ENCODE measurements at places on chromosomes 2 and 18.

DNA sequence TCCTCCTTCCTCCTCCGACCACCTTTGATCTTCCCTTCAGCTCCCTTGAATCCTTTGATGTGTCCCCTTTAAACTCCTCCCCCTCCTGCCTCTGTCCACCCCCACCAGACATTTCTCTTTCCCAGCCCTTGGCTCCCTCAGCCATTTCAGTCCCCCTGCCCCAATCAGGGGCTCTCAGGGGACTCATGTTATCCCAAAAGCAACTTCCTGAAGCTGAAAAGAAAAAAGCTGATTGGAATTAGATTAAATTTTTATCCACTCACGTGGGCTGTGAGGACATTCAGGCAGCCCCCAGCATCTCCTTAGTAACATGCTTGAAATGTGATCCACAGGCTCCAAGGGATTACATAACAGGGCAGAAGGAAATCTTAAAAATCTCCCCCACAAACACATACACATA lies 81.3 kb downstream of the NEURL3 start:
- DNase-seq = no peak

- no peak for DNase-seq
Measured at GRCh38 chr18:53702480-53702879, 522.0 kb downstream of the MBD2 start.

GRCh38 chr2:46525522-46526155 lies 46.3 kb downstream of the TMEM247 start:
- no peak for DNase-seq

GRCh38 chr2:202023904-202024266 lies 9.8 kb upstream of the FZD7 start:
- no peak for DNase-seq

DNA sequence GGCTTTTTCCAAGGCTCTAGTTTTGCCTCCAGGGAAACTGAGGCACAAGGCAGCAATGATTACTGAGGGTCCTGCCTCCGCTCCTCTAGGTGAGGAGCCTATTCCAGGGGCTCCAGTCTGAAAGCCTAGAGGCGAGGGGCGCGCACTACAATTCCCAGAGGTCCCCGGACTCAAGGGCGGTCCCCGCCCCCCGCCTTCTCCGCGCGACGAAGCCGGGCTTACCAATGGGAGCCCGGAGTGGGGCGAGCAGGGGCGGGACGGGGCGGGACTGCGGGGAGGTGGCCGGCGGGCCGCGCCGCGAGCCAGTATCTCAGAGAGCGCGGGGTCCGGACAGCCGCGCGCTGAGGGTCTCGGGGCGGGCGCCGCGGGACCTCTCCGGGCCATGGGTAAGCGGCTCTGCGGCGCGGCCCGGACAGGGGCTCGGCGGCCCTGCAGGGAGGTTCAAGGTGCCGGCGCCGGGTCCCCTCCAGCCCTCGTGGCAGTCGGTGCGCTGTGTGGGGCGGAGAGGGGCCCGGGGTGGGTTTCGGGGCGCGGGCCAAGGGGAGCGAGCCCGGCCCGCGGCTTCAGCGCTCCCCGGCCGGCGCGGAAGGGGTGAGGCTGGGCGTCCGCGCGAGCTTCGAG lies at the start of gene ARID5A:
Gene ARID5A (plus strand): TSS at position 308 of the 621 bp plus-strand sequence. CDS start 75 bp downstream, at position 383.
- peak; percentile 71 for DNase-seq

DNA sequence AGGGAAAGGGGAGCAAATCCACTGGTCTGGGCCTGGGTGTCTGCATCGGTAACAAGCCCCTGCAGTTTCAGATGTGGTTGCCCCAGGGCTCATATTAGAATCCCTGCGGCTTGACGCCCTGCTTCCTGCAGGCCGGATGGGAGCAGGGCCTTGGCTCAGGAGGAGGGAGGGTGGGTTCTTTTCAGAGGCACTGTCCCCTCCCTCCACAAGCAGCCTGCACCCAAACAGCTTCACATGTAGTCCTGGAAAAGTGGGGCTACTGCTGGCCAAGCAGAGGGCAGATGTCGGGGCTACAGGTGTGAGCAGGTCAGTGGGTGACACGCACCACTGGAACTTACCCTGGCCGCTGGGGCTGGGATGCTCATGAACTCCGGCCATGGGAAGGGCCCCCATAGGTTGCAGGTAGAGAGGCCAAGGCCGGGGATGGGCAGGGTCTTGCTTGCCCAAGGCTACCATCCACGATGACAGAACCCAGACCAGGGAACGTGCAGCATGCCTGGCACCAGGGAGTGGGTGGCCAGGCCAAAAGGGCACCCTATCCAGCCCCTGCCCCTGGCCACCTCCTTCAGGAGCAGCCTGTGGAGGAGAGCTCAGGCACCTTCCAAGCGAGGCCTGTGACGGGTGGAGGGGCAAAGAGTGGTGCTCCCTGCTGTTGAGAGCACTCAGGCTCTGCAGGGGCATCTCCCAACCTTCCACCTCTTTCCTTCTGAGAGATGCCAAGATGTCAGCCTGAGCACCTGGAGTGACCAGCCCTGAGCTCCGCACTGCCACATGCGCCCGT lies 16.8 kb downstream of the ARID5A start:
- no peak for DNase-seq

GRCh38 chr18:27673861-27674260 lies 488.8 kb upstream of the CHST9 start:
- no peak for DNase-seq

- DNase-seq = no peak
Measured at GRCh38 chr18:35581546-35581897, at the start of gene GALNT1. TSS of gene GALNT1 (plus strand) at chr18:35581740. CDS start at chr18:35654663, 72,923 bp downstream.

- DNase-seq = no peak
Measured at GRCh38 chr18:9482790-9483189, 7.5 kb downstream of the RALBP1 start.

- DNase-seq = no peak
Measured at GRCh38 chr2:119680457-119681202, 1.6 kb downstream of the TMEM177 start.

DNA sequence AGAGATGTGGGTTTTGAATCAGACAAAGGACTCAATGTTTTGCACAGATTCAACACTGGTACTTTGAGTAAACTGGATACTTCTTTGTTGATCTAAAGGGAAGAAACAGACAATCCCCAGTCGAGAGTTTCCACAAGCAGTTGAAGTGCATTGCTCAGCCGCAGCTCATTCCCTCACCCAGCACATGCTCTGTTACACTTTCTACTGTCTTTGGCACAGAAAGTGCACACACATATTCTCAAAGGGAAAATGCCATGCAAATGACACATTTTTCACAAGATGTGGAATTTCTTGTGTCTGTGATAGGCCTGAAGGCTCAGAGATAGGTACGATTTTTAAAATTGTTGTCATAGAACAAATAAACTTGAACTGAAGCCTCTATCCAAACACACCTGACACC lies 258.9 kb upstream of the TRIB2 start:
- DNase-seq = no peak

GRCh38 chr2:203763241-203763937 lies 57.0 kb downstream of the CD28 start:
- DNase-seq = no peak

DNA sequence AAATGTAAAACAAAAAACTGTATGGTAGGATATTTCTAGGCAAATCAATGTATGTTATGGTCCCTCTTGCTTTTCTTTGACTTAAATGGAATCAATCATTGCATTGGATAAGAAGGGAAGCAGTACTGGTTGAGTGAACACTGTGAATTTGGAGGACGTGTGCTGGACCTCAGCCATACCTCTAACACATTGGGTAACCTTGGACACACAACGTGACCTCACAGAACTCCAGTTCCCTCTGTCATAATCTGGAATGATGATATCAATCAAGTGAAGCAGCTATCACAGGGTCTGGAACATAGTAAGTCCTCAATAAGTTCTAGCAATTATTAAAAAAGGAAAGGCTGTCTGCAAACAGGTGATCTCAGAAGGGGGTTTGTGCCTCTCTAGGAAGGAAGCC lies 474.9 kb upstream of the TCF4 start:
- DNase-seq = peak; percentile 4

DNA sequence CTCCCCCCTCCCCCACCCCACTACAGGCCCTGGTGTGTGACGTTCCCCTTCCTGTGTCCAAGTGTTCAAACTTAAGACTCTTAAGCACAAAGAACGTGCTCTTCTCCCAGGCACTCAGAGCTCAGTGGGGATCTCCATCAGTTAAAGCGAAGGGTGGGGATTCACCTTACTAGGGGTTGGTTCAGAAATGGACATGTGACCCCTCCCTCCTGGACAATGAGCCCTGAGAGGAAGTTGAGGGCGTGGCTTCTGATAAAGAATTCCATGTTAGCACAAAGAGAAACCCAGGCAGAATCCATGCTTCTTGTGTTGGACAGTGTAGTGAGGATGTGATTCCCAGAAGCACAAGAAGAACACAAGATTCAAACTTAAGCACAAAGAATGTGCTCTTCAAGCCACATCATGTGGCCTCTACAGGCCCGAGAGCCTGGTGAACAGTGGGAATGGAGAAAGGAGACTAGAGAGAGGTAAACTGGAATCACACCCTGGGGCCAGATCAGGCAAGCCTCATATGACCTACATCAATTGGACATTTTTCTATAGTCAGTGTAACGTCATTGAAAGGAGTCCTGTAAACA lies 78.1 kb upstream of the TTC39C start:
- DNase-seq = no peak

- peak; percentile 72 for DNase-seq
Measured at GRCh38 chr2:164719996-164720941, 99.0 kb upstream of the GRB14 start.

DNA sequence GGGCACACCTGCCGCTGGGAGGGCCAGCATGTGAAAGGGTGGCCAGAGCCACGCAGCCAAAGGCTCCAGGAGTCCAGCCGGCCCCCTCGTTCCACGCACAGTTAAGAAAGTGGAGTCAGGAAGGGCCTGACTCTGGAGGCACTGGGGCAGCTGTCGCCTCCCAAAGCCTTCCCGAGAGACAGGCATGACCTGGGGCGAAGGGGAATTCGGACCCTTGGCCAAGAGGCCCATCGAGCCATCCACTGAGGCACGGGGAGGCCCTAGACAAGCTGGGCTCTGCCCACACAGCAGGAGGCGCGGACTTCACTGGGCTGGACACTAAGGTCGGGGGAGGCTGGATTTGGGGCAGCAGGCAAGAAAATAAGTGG lies 38.5 kb upstream of the SNED1 start:
- no peak for DNase-seq

DNA sequence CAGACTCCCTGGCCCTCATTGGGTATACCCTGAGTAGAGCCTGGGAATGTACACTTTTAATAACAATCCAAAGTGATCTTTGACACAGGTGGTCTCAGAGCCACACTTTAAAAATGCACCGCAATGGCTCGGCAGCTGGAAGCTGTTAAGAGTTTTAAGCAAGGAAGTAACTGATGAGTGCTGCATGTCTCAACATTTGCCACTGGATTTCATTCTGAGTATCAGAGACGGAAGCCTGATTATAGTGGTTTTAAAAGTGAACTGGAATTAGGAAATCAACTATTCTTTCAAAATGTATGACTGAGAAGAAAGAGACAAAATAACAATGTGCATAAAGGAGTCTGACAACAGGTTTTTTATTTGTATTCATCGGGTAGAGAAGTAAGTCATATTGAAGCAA lies 7.5 kb downstream of the MBOAT2 start:
- DNase-seq = no peak

DNA sequence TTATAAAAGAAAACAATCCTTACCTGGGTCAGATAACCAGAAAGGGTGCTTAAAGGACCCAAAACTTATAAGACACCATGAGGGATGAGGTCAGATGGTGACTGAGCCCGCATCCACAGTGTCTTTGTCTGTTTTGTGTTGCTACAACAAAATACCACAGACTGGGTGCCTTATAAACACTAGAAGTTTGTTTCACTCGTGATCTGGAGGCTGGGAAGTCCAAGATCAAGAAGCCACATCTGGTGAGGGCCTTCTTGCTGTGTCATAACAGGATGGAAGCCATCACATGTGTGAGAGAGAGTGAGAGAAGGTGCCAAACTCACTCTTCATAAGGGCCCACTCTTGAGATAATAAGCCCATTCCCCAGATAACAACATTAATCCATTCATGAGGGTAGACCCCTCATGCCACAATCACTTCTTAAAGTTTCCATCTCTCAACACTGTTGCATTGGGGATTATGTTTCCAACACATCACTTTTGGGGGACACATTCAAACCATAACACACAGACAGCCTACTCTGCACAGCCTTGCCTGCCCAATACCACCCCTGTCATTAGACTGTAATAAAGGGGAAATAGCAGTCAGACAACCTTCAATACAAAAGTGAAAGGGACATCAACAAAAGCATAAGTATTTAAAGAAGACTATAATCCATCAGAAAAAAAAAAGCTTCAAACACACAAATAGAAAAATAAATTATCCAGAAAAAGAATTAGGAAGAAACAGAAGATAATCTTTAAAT lies 249.8 kb downstream of the ANAPC1 start:
- no peak for DNase-seq

GRCh38 chr2:1586251-1586922 lies 157.9 kb downstream of the PXDN start:
- DNase-seq = no peak

GRCh38 chr2:237122214-237122666 lies 36.6 kb downstream of the COPS8 start:
- DNase-seq = peak; percentile 44

Data from kidney epithelial cell (primary cell).